ENCODE measurements at places on chromosomes 2 and 18.
A peak's percentile ranks its signal among the peaks of the same experiment; 100 is the strongest.

GRCh38 chr2:171389325-171389724, 44.5 kb downstream of the METTL8 start:
- DNase-seq: no peak

DNA sequence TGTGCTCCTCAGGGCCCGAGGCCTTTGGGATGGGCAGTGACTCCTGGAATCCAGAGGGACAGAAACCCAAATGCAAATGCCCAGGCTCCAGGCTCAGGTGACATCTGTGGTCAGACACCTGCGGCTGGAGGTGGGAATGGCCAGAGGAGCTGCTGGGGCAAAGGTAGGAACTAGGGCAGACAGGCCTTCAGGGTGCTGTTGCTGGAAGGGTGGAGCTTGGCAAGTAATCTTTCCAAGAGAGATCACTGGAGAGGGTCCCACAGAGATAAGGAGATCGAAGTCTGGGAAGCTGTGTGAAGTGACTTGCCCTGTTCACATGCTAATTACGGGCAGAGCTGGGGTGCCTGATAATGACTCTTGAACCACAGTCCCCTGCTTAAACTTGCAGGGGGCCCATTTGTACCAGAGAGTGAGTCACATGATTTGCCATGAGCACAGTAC, 82.4 kb downstream of the ACAA2 start:
- no peak for DNase-seq

- DNase-seq: no peak
Observed at GRCh38 chr2:120454654-120455385, 108.9 kb downstream of the INHBB start.

- DNase-seq: no peak
Observed at GRCh38 chr2:212842544-212843185, 304.1 kb upstream of the ERBB4 start.

- no peak for DNase-seq
Observed at GRCh38 chr2:221468317-221468716, 103.8 kb downstream of the EPHA4 start.

- DNase-seq: no peak
Observed at GRCh38 chr2:134225841-134226240, 28.0 kb upstream of the MGAT5 start.

GRCh38 chr2:42116195-42117181, 52.7 kb upstream of the EML4 start:
- no peak for DNase-seq

- peak; percentile 2 for DNase-seq
Observed at GRCh38 chr2:70141212-70141901, 49.5 kb downstream of the C2orf42 start.

- no peak for DNase-seq
Observed at GRCh38 chr2:163592954-163593622, 142.7 kb downstream of the FIGN start.

GRCh38 chr2:31944828-31945571, 65.8 kb downstream of the MEMO1 start:
- DNase-seq: no peak

DNA sequence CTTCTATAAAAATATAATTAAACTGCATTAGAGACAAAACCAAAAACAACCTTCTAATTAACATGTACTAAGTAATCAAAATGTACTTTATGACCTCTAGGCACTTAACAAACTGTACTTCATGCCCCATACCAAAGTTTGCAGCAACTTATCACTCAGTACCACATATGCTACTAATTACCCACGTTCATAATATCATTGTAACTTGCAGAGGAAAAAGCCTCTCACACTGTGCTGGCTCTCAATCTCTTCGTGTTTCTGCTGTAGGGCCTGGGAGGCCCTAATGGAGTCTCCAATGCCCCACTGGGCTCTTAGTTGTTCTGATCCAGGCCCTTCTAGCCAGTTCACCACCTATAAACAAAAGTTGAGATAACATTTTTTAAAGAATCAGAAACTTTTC, 82.1 kb upstream of the CCDC141 start:
- no peak for DNase-seq

GRCh38 chr2:10217489-10218435, 84.9 kb upstream of the HPCAL1 start:
- DNase-seq: no peak

- DNase-seq: peak; percentile 98
Observed at GRCh38 chr18:34224423-34225217, at the start of gene NOL4. TSS of gene NOL4 (minus strand) at chr18:34224913. CDS start at chr18:34223253, 1,660 bp downstream.

DNA sequence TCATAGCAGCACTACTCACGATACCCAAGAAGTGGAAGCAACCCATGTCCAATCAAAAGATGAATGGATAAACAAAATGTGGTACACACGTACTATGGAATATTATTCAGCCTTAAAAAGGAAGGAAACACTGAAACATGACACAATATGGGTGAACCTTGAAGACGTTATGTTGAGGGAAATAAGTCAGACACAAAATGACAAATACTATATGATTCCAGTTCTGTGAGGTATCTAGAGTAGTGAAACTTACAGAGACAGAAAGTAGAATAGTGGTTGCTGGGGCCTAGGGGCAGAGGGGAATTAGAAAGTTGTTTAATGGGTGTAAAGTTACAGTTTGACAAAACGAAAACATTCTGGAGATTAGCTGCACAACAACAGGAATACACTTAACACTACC, 24.7 kb downstream of the TLK1 start:
- DNase-seq: no peak

- DNase-seq: no peak
Observed at GRCh38 chr2:16263241-16263890, 323.0 kb downstream of the MYCN start.

DNA sequence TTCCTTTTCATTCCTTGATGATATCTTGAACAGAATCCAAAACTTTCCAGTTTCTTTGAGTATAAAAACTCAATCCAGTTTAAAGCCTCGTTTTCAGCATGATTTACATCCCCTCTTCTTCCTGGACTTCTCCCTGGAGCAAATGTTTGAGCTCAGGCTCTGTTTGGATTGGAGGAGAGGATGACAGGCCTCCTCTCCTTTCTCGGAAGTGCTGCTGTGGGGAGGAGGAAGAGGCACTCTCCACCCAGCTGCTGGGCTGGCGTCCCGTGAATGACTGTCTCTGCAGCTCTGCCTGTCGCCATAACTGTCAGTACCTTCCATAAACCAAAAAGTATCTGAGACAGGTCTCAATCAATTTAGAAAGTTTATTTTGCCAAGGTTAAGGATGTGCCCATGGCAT, 238.2 kb upstream of the AGAP1 start:
- DNase-seq: no peak

- DNase-seq: no peak
Observed at GRCh38 chr2:180722551-180723239, 257.7 kb upstream of the UBE2E3 start.

DNA sequence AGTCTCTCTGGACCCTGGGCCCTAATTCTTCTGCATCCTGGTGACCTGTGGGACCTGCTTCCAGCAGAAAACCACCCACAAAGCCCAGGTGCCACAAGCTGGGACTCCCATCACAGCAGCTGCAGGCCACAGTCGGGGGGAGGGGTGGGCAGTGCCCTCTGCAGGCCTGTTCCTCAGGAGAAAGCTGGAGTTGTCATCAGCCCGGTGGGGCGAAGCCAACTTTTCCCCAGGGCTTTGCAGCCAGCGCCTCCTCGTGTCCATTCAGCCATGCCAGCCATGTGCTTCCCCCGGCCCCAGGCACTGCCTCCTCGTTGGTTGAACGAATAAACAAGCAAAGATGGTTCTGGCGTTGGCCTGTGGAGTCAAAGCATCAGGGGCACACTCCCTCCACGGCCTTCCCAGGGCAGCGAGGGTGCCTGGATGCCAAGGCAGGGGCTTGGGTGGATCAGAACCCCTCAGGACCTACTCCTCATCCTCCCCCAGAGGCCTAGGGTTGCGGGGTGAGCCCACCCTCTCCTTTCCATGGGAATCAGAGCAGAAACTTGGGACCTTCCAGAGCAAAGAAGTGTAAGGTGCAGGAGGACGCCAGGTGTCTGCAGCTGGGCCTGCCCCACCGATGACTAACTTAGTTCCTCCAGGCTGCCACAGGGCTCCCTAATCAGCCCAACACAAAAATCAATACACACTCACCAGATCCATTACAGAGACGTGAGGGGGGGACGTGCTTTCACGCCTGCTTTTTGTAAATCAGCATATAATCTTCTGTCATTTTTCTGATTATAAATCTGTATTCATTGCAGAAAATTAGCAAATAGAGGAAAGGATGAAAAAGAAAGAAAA, 75.7 kb upstream of the RAB6C start:
- no peak for DNase-seq

DNA sequence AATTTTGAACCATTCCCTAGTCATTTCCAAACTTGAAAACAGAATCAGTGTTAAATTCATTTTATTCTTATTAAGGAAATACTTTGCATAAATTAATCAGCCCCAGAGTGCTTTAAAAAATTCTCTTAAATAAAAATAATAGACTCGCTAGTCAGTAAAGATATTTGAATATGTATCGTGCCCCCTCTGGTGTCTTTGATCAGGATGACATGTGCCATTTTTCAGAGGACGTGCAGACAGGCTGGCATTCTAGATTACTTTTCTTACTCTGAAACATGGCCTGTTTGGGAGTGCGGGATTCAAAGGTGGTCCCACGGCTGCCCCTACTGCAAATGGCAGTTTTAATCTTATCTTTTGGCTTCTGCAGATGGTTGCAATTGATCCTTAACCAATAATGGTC, 5.5 kb upstream of the MROH2A start:
- no peak for DNase-seq

- DNase-seq: no peak
Observed at GRCh38 chr2:207238831-207239701, 73.3 kb upstream of the KLF7 start.

DNA sequence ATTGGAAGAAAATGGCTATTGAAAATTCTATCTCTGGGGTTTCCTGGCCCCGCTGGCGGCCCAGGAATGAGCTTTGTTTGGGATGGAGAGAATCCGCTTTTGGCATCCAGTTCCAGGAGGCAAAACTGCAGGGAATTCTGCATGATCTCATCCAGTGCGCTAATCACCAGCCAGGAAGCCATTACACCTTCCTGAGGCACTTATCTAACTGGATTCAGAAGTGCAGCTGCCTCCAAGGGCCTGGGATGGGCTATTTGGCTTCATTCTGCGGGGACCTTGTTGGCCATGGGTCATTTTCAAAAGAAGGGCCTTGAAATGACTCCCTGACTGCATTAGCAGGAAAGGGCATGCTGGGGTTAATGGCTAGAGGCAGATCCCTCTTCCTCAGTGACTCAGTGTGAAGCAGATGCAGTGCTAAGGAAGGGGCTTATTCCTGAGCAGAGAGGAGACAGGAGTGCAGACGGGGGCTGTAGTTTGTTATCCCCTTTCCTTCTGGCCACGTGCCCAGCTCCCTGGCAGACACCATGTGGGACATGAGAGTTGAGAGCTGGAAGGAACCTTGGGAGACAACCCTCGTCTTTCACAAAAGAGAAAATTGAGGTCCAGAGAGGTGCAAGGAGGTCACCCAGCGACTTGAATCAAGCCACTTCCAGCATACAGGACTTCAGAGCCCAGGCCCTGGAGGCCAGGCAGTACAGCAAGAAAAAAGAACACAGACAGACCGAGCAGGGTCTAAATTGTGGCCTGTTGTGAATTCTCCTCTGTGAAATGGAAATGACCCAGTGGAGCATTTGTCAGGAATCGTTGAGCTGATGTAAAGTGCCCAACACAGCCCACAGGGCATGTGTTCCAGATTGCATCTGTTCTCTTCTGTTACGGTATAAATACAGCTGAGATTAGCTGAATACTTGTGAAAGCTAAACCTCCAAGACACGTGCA, 161.8 kb downstream of the PRKCE start:
- DNase-seq: no peak

- no peak for DNase-seq
Observed at GRCh38 chr2:234761910-234762309, 189.9 kb upstream of the SH3BP4 start.

DNA sequence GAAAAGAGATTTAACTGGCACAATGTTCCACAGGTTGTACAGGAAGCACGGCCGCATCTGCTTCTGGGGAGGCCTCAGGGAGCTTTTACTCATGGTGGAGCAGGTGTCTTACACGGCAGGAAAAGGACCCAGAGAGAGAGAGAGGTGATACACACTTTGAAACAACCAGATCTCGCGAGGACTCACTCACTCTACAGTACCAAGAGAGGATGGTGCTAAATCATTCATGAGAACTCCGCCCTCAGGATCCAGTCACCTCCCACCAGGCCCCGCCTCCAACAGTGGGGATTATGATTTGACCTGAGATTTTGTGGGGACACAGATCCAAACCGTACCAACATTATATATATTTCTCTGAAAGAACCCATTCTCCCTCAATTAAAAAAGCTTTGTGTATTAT, 79.7 kb upstream of the DOCK10 start:
- no peak for DNase-seq

DNA sequence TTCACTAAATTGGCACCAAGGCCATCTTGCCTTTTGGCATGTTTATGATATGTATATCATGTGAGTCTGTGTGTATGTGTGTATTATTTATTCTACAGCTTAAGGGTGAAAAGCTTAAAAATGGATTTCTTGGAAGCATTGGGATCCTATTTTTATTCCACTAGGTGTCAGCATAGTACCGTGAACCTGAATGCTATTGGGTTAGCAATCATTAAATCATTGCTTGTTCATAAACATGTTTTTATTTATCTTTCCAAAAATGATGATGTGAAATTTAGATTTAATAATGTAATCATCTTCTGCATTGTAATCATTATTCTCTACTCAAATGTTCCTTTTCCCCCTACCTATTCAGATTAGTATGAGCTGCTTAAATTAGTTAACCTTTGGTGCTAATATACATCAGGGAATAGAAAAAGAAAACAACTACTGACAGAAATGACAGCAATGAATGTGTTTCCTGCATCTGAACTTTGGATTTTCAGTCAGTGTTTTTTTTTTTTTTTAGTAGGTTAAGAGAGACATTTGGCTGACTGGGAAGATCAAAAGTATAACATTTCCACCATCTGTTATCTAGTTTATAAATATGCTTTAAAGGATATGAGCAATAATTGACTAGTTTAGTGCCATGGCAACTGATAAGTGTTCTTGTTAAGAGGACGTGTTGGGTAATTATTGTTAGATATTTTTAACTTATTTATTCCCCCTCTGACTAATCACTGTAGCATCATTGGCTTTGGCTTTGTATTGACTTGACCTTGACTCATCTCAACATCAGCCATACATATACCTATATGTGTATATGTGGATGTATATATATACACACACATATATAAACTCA, 14.1 kb upstream of the ZSWIM2 start:
- no peak for DNase-seq

DNA sequence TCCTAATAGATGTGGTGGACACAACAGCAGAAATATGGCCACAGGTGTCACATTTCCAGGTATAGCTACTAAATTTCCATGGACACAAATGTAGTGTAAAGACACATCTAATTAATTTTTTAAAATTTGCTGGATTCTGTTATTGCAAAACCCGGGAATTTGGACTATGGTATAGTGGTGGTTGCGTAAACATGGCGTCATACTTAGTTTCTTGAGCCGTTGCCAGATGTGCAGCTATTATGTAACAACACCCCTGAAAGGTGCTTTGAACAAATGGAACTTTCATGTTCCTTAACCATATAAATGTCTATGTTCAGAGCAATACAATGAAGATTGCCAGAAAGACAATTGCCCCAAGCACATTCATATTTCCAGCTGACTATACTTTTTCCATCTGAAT, 85.9 kb downstream of the HRH4 start:
- DNase-seq: no peak

GRCh38 chr18:58955001-58955400, 90.3 kb downstream of the ZNF532 start:
- DNase-seq: no peak

GRCh38 chr2:12762976-12763375, 46.2 kb downstream of the TRIB2 start:
- no peak for DNase-seq

All from NCI-H1092 (cell line).